ENCODE measurements at places on chromosomes 7 and 10.

DNA sequence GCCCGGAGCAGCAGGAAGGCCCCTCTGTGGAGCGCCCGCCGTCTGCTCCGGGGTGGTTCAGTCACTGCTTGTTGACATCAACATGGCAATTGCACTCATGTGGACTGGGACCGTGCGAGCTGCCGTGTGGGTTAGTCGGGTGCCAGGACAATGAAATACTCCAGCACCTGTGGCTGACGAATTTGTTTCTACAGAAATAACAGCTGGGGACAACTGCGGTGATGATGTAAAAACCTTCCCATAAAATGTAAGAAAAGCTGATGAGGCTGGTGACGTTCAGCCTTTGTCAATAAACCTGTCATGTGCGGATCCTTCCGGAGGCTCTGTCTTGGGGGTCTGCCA is 5.6 kb downstream of the GPER1 start:
- no peak for DNase-seq

DNA sequence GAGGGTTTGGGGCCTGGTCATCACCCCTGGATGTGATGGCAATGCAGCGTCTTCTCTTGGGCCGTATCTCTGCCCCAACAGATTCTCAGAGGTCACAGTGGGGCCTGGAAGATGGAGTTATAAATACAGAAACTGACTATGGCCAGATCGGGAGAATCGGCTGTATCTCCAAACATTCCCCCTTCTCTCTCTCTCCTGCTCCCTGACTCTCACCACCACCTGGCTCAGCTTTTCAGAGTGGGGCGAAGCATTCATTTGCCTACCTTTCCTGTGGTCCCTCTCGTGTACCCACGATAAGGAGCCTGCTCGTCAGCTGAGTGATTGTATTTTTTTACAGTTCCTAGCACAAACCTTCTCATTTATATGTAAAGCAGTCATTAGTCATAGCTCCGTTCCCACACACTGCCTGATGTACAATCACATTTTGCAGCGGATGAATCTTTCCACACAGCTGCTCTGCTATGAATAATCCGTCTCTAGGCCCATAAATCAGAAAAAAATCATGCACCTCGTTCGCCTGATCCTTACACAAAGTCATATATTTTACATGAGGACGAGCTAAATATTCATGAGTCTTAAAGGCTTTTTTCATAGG is 23.2 kb upstream of the BTRC start:
- no peak for DNase-seq

DNA sequence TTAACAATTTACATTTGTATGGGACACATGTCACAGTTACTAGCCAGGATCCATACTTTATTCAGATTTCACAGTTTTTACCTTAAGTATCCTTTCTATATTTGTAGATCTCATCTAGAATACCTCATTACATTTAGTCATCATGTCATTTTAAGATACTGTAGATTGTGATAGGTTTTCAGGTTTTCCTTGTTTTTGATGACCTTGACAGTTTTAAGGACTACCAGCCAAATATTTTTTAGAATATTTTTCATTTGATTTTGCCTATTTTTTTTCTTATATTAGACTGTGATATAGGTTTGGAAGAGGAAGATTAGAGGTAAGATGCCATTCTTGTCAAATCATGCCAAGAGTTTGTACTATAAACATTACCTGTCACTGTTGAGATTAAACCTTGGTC is 460.3 kb downstream of the ANKRD7 start:
- DNase-seq: no peak

DNA sequence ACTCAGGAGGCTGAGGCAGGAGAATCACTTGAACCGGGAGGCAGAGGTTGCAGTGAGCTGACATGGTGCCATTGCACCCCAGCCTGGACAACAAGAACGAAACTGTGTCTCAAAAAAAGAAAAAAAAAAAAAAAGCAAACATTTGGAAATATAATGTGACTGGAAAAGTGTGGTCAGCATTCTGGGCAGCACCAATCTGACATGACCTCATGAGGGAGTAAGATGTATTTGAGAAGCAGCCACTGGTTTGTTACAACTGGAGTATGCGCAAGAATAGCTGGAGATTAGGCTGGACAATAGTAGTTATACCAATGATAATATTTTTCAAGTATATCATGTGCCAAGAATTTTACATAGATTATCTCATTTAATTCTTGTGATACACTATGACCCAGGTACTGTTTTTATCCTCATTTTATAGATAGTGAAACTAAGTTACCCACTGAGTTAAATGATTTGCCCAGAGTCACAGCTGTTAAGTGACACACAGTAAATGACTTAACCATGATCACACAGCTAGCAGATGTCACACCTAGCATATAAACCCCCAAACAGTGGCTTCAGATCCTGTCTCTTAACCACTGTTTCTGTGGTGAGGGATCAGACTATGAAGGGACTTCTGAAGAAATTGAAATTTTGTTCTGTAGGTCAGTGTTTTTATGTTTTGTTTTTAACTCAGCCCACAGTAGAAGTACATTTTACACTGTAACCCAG is 11.1 kb downstream of the MCU start:
- no peak for DNase-seq

DNA sequence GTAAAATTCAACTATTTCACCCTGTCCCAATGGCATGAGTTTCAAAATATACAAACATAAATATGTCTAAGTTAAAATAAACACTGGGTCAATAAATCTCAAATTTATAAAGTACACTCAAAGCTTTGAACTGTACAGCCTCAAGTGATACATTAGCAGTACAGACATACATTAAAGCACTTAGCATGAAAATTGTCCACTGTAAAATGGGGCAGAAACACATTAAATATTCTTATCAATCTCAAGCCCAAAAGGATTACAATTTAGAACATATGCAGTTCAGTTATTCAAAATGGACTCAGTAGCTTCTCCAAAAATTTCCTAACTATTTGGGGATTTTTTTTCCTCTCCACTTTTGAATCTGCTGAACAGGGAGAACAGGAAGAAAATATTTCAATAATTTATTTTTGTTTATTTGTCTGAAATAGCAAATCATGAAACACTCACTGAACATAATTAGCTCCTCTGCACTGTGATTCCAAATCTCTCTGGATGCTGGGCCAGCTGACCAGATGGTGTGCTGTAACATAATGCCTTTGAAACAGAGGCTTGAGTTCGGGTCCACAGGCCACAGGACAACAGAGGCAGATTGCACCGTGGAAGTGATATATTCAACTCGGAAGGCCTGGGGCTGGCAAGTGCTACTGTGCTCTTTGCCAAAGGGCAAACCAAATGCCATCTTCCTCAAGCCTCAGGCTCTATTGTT is 248.9 kb upstream of the LRRN3 start:
- no peak for DNase-seq
